CD4-positive, alpha-beta memory T cell (primary cell): ENCODE measurements at places on chromosomes 1 and 21.

GRCh38 chr1:169764919-169765318 lies 29.8 kb downstream of the METTL18 start:
- no peak overlapping the region for H3K4me3 ChIP-seq
- H3K27me3 ChIP-seq, result no peaks in the 10 kb centered on the region
- no peaks in the 10 kb centered on the region for H3K36me3 ChIP-seq
- DNase-seq, result no peak

- H3K36me3 ChIP-seq, result no peaks in the 10 kb centered on the region
- no peak overlapping the region for H3K4me3 ChIP-seq
- peaks cover 20% of the 10 kb centered on the region for H3K4me1 ChIP-seq
- H3K27ac ChIP-seq, result no peak overlapping the region
- DNase-seq, result no peak
These were observed 3.9 kb upstream of the TP53BP2 start for GRCh38 chr1:223849352-223850254.

DNA sequence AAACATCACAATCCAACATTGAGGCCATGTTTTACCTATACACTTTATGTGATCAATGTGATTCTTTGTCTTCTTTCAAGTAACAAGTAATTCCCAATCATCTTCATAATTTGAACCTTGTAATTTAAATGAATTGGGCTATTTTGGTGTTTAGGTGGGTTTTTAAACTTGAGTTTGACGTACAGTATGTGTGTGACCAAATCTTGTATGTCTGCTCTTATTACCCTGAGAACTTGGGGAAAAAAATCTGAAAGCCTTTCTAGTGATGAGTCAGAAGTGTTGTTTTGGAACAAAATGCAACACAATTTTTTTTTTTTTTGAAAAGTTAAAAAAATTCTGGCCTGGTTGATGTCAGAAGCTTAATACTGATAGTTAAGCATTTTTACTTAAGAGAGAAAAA lies 68.5 kb downstream of the HHAT start:
- H3K4me1 ChIP-seq, result peaks cover 16% of the 10 kb centered on the region
- no peak overlapping the region for H3K4me3 ChIP-seq
- H3K27ac ChIP-seq, result no peak overlapping the region
- no peaks in the 10 kb centered on the region for H3K36me3 ChIP-seq
- H3K27me3 ChIP-seq, result no peaks in the 10 kb centered on the region
- DNase-seq, result no peak

DNA sequence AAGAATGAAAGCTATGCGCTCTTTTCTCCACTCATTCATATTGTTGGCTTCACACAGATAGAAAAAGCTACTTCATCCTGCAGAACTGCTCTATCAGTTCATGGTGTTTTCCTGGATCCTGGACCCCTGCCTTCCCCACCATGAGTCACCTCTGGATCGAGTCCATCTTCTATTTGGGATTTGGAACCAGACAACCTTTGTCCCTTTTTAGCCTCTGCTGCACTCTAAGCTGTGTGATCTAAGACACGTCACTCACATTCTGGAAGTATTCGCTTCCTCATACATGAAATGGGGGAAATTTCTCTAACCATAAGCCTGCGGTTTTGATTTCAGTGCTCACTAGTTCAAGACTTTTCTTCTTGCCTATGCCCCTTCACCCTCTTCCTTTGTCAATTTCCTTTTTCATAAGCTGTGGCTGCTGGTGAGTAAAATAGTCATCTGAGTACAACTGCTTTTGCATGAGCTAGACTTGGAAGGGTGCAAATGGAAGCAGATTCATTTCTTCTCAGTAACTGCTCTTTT lies 14.1 kb upstream of the DEGS1 start:
- H3K36me3 ChIP-seq, result no peaks in the 10 kb centered on the region
- DNase-seq, result peak; percentile 68
- peaks cover 29% of the 10 kb centered on the region for H3K4me1 ChIP-seq
- no peak overlapping the region for H3K27ac ChIP-seq

GRCh38 chr1:218658899-218659298 lies 313.8 kb downstream of the TGFB2 start:
- no peak for DNase-seq
- H3K27ac ChIP-seq, result no peak overlapping the region
- no peaks in the 10 kb centered on the region for H3K4me1 ChIP-seq
- H3K4me3 ChIP-seq, result no peak overlapping the region
- H3K27me3 ChIP-seq, result no peaks in the 10 kb centered on the region

DNA sequence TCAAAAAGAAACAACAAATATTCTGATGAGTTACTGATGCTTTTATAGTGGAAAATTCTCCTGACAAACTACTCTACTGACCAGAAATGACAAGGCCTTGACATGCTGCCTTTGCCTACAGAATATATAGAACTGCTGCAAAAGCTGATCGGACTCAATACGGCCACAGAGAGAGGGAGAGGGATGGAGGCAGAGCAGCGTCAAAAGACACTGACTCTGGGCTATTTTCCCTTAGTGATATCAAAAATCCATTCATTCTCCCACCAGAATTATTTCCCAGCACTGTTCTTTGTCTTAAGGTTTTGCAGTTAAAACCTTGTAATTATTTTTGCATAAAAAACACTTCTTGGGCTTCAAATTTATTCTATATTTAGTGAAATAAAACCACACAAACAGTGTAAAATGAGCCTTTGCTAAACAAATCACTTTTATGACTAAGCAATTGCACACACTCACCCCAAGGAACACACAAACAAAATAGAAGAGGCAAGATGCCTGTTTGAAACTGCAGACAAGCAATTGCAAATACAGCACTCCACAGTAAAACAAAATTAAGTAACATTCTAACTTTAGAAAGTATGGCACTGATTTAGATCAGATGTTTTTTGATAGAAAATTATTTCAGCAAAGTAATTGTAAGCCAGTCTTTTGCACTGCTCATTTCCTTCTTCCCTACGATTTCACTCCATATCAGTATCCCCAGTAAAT lies 1036.4 kb downstream of the ADGRL2 start:
- H3K4me1 ChIP-seq, result no peaks in the 10 kb centered on the region
- H3K36me3 ChIP-seq, result no peaks in the 10 kb centered on the region
- no peak overlapping the region for H3K4me3 ChIP-seq
- DNase-seq, result no peak

GRCh38 chr1:172003766-172004530 lies 162.7 kb downstream of the DNM3 start:
- H3K4me1 ChIP-seq, result no peaks in the 10 kb centered on the region
- H3K4me3 ChIP-seq, result no peak overlapping the region
- no peak for DNase-seq
- H3K27ac ChIP-seq, result no peak overlapping the region
- H3K36me3 ChIP-seq, result no peaks in the 10 kb centered on the region

- H3K27ac ChIP-seq, result peak overlapping the region; percentile 52
- no peak overlapping the region for H3K4me3 ChIP-seq
- no peaks in the 10 kb centered on the region for H3K27me3 ChIP-seq
These were observed 9.8 kb downstream of the ATP8B2 start for GRCh38 chr1:154335025-154335714.

DNA sequence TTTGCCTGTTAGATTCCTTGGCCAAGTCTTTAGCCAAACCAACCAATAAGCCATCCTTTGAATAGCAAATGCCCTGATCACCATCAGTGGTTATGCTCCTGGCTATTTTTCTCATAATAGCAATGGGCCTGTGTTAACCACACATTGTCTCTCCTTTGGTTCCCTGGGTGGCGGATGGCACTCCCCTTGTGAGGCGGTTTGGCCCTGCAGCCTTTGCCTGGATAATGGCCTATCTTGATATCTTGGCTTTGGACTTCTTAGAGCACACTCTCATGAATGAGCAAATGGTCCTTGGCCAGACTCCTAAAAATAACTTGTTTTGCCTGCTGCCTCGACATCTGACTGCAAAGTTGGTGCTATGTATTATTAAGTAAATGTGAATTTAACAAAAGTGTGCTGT lies 22.4 kb upstream of the ZBTB18 start:
- no peak overlapping the region for H3K4me3 ChIP-seq
- no peak overlapping the region for H3K27ac ChIP-seq
- no peaks in the 10 kb centered on the region for H3K4me1 ChIP-seq
- H3K36me3 ChIP-seq, result no peaks in the 10 kb centered on the region
- H3K27me3 ChIP-seq, result no peaks in the 10 kb centered on the region
- no peak for DNase-seq

DNA sequence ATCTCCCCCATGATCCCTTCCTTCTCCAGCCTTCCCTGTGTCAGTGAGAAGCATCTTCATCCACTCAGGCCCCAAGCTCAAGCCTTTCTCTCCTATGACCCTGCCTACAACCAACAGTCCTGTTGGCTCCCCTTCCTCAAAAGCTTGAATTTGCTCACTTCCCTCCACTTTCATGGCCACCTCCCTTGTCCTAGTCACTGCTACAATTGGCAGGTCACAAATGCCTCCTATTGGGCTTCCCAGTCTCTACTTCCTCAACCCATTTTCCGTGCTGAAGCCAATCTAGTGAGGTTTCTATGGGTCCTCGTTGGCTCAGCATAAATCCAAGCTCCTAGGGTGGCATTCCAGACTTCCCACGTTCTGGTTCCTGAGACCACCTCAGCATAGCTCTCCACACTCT lies 40.2 kb upstream of the SLC6A9 start:
- no peaks in the 10 kb centered on the region for H3K4me1 ChIP-seq
- H3K4me3 ChIP-seq, result no peak overlapping the region
- no peaks in the 10 kb centered on the region for H3K36me3 ChIP-seq
- no peak overlapping the region for H3K27ac ChIP-seq
- no peaks in the 10 kb centered on the region for H3K27me3 ChIP-seq

- peaks cover 38% of the 10 kb centered on the region for H3K36me3 ChIP-seq
- no peak overlapping the region for H3K4me3 ChIP-seq
- no peak overlapping the region for H3K27ac ChIP-seq
- no peak for DNase-seq
- no peaks in the 10 kb centered on the region for H3K4me1 ChIP-seq
These were observed 14.0 kb downstream of the KDF1 start for GRCh38 chr1:26946270-26946669.

- H3K27ac ChIP-seq, result no peak overlapping the region
- no peaks in the 10 kb centered on the region for H3K27me3 ChIP-seq
- no peak for DNase-seq
- no peaks in the 10 kb centered on the region for H3K36me3 ChIP-seq
These were observed 89.6 kb downstream of the UBIAD1 start for GRCh38 chr1:11362547-11363021.

DNA sequence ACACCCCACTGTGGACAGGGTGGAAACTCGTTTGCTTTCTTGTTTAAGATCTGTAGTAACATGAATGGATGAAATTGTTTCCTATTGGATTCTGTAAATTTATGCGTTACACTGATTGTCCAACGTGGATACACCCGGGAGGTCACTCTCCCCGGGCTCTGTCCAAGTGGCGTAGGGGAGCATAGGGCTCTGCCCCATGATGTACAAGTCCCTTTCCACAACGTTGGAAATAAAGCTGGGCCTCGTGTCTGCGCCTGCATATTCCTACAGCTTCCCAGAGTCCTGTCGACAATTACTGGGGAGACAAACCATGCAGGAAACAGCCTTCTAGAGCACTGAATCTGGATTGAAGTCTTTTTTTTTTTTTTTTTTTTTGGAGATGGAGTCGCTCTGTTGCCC lies 1.4 kb downstream of the RCC1 start:
- peaks cover 53% of the 10 kb centered on the region for H3K4me1 ChIP-seq
- no peak for DNase-seq
- peaks cover 40% of the 10 kb centered on the region for H3K36me3 ChIP-seq
- H3K27ac ChIP-seq, result peak overlapping the region; percentile 66

GRCh38 chr1:22325531-22326371 lies 125.9 kb upstream of the ZBTB40 start:
- H3K27me3 ChIP-seq, result no peaks in the 10 kb centered on the region
- H3K27ac ChIP-seq, result no peak overlapping the region
- no peaks in the 10 kb centered on the region for H3K36me3 ChIP-seq
- H3K4me1 ChIP-seq, result no peaks in the 10 kb centered on the region
- H3K4me3 ChIP-seq, result no peak overlapping the region

- no peak overlapping the region for H3K4me3 ChIP-seq
- no peaks in the 10 kb centered on the region for H3K36me3 ChIP-seq
- no peaks in the 10 kb centered on the region for H3K4me1 ChIP-seq
- no peaks in the 10 kb centered on the region for H3K27me3 ChIP-seq
- DNase-seq, result no peak
These were observed 378 bp upstream of the F13B start for GRCh38 chr1:197067457-197067818.

DNA sequence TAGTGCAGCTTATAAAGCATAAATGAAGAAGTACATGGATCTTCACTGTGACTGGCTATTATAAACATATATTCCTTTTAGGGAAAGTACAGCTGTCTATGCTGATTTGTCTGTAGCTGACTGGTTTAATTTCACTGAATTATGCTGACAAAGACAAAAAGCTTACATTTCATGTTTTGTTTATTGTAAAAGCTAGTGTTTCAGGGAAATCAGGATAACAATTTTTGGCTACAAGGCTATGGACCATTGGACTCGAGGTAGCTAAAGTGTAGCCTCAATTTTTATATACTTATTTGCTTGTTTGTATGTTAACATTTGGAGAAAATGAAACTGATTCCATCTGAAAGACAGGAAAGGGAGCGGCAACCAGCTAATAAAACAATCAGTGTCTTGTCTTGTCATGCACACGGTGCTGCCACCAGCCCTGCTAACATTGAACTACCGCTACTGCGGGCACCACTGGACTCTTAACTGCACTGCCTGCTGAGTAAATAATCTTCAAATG lies 480.2 kb downstream of the COL11A1 start:
- no peak for DNase-seq
- no peaks in the 10 kb centered on the region for H3K4me1 ChIP-seq
- H3K36me3 ChIP-seq, result no peaks in the 10 kb centered on the region
- H3K27ac ChIP-seq, result no peak overlapping the region
- H3K27me3 ChIP-seq, result no peaks in the 10 kb centered on the region

GRCh38 chr1:15457585-15457984 lies 1.1 kb downstream of the CELA2A start:
- no peak overlapping the region for H3K27ac ChIP-seq
- no peaks in the 10 kb centered on the region for H3K4me1 ChIP-seq
- no peaks in the 10 kb centered on the region for H3K36me3 ChIP-seq
- no peaks in the 10 kb centered on the region for H3K27me3 ChIP-seq

GRCh38 chr1:11691928-11692711 lies 610 bp downstream of the DRAXIN start:
- H3K4me3 ChIP-seq, result no peak overlapping the region
- H3K36me3 ChIP-seq, result no peaks in the 10 kb centered on the region
- no peak for DNase-seq
- peaks cover 27% of the 10 kb centered on the region for H3K4me1 ChIP-seq

- H3K36me3 ChIP-seq, result peaks cover 3% of the 10 kb centered on the region
- H3K27ac ChIP-seq, result no peak overlapping the region
- no peak overlapping the region for H3K4me3 ChIP-seq
- DNase-seq, result no peak
- no peaks in the 10 kb centered on the region for H3K4me1 ChIP-seq
These were observed 50.3 kb downstream of the PGM1 start for GRCh38 chr1:63643517-63643916.

DNA sequence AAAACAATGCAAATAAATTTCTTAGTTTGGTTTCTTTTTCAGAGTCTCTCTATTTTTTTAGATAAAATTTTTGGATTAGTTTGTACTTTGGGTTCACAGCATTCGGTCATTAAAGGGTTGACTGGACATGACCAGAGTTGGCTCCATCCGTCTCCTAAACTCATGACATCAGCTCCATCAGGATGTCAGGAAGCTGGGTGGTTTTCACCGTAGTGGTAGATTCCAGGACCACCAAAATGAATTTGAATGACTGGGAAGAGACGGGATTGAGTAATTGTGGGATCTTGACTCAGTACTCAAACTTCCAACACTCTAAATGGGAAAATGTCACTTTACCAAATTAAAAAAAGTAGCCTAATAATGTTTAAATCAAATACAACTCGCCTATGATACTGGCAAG lies 279.2 kb upstream of the DUSP10 start:
- H3K27ac ChIP-seq, result no peak overlapping the region
- H3K36me3 ChIP-seq, result no peaks in the 10 kb centered on the region
- H3K4me1 ChIP-seq, result no peaks in the 10 kb centered on the region
- H3K27me3 ChIP-seq, result no peaks in the 10 kb centered on the region
- no peak overlapping the region for H3K4me3 ChIP-seq

GRCh38 chr1:213055767-213056166 lies 4.7 kb downstream of the RPS6KC1 start:
- no peaks in the 10 kb centered on the region for H3K36me3 ChIP-seq
- peaks cover 13% of the 10 kb centered on the region for H3K4me1 ChIP-seq
- H3K4me3 ChIP-seq, result no peak overlapping the region
- no peaks in the 10 kb centered on the region for H3K27me3 ChIP-seq
- DNase-seq, result no peak
- no peak overlapping the region for H3K27ac ChIP-seq
